HEK293T (cell line): ENCODE measurements at places on chromosomes 2 and 18.

- DNase-seq: peak; percentile 80
These were observed 1.1 kb downstream of the DSC3 start for GRCh38 chr18:31041271-31042083.

DNA sequence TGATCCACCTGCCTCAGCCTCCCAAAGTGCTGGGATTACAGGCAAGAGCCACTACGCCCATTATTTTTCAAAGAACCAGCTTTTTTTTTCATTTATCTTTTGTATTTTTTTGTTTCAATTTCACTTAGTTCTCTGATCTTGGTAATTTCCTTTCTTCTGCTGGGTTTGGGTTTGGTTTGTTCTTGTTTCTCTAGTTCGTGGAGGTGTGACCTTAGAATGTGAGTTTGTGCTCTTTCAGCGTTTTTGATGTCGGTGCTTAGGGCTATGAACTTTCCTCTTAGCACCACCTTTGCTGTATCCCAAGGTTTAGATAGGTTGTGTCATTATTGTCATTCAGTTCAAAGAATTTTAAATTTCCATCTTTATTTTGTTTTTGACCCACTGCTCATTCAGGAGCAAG, 86.7 kb upstream of the MSTN start:
- DNase-seq: no peak

- DNase-seq: no peak
These were observed 39.3 kb downstream of the RPL31 start for GRCh38 chr2:101041413-101041812.

GRCh38 chr2:197229509-197230443, 80.8 kb downstream of the ANKRD44 start:
- no peak for DNase-seq

DNA sequence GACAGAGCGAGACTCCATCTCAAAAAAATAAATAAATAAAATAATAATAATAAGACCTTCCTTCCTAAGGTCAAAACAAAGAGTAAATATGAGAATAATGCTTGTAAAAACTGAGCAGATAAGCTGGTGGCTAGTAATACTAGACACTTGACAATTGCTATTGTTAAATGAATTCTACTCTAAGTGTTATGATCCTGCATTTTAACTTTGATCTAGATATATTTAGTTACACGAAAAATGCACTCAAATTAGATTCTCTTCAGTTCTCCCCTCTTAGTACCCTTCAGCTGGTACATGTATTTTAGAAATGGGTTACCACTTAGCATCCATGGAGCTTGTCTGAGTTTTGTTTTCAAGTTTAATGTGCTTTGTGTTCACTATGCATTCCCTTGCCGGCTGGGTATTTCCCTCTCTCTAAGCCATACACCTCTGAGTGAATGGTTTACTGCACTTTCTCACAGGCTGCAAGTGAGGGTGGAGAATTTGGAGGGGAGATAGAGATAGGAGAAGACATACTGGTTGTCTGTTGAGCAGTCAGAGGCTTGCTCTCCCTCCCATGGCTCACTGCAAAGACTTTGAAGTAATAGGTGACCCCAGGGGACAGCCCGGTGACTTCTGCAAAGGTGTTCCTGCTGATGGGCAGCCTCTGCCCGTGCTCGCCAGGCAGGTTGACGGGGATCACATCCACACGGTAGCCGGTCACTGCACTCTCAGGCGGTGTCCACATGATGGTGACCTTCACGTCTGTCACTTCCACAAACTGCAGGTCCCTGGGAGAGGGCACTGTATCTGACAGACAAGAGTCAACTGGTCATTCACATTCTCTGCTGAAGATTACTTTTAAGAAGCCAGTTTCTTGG, 29.9 kb downstream of the FN1 start:
- DNase-seq: no peak
